Bladder microvascular endothelial cell (primary cell): ENCODE measurements at places on chromosomes 4 and X. TPM values are rescaled to one million over a fixed set of nuclear protein-coding genes. Genes with fewer than 3 reads are reported as not detected.

CT45A3 gene
- total RNA-seq, result not detected in 2 replicates

DOK7 gene
- total RNA-seq, result 0.06 TPM in 1 of 2 replicates, not detected in the other

MORF4L2 gene
- total RNA-seq, result 289 and 375 TPM in 2 replicates

GPR78 gene
- not detected in 2 replicates for total RNA-seq

PHEX gene
- total RNA-seq, result 0.19 and 0.32 TPM in 2 replicates

RUFY3 gene
- total RNA-seq, result 26.2 and 52.1 TPM in 2 replicates

HAND2 gene
- not detected in 2 replicates for total RNA-seq

RTL3 gene
- total RNA-seq, result under 0.01 TPM in 1 of 2 replicates, not detected in the other

MAGEB17 gene
- total RNA-seq, result not detected in 2 replicates

HTR2C gene
- not detected in 2 replicates for total RNA-seq

UBL4A gene
- total RNA-seq, result 37.1 and 49.5 TPM in 2 replicates

MAGEA8 gene
- total RNA-seq, result not detected in 2 replicates

STBD1 gene
- 0.82 and 3.1 TPM in 2 replicates for total RNA-seq

ZFP42 gene
- total RNA-seq, result 0.16 TPM in 1 of 2 replicates, not detected in the other

SULT1B1 gene
- 1.1 and 1.7 TPM in 2 replicates for total RNA-seq

C4orf51 gene
- not detected in 2 replicates for total RNA-seq

PAGE2B gene
- total RNA-seq, result not detected in 2 replicates

NDST4 gene
- not detected in 2 replicates for total RNA-seq

FAT4 gene
- total RNA-seq, result 31.2 and 107 TPM in 2 replicates

VCX2 gene
- not detected in 2 replicates for total RNA-seq

C4orf50 gene
- under 0.01 TPM in 1 of 2 replicates, not detected in the other for total RNA-seq

DUSP21 gene
- not detected in 2 replicates for total RNA-seq

DGKK gene
- not detected in 2 replicates for total RNA-seq

KCTD8 gene
- total RNA-seq, result 2.3 and 4.2 TPM in 2 replicates

MAB21L2 gene
- total RNA-seq, result not detected in 2 replicates

GPRASP3 gene
- total RNA-seq, result 5.7 and 6.6 TPM in 2 replicates

TMEM31 gene
- total RNA-seq, result not detected in 2 replicates

MTMR8 gene
- 0.19 and 0.49 TPM in 2 replicates for total RNA-seq

ABLIM2 gene
- 6.6 and 6.7 TPM in 2 replicates for total RNA-seq

SGCB gene
- 14.6 and 31.0 TPM in 2 replicates for total RNA-seq

SLC2A9 gene
- total RNA-seq, result 0.49 and 1.3 TPM in 2 replicates

PHOX2B gene
- not detected in 2 replicates for total RNA-seq

TRIM61 gene
- total RNA-seq, result not detected in 2 replicates

EGFL6 gene
- not detected in 2 replicates for total RNA-seq
